BJ (cell line): ENCODE measurements at places on chromosomes 7 and 10.

- DNase-seq = no peak
Observed at GRCh38 chr10:28254290-28254985, 48.4 kb downstream of the MPP7 start.

DNA sequence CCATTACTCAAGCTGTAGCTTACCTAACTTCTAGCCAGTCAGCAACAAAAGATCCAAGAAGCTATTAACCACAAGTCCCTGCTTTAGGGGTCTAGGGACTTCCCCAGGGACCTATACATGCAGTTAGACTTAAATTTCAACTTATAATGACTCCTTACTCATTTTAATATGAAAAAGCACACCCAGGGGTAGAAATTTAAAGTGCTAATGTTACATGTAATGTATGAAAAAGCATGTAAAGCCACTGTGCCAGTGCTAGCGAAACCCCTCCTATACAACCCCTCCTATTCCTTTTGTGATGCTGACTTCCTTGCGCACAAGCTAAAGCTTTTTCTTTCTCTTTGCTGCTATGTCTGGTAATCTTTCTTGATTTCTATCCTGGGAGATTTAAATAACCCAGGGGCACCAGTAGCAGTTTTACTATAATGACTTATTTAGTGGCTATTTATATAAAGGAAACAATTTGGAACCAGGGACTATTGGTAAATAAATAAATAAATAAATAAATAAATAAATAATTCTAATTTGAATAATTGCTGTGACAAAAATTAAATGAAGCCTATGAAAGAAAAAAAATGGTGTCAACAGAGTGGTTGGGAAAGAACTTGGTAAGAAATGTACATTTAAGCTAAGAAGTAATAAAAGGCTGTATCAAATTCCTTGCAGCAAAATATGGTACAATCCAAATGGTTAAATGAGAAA lies 110.5 kb upstream of the MAGI2 start:
- DNase-seq = no peak

GRCh38 chr7:138992052-138992531 lies 10.9 kb upstream of the KIAA1549 start:
- DNase-seq = peak; percentile 35

- no peak for DNase-seq
Observed at GRCh38 chr10:78764846-78765430, 303.8 kb upstream of the ZMIZ1 start.

DNA sequence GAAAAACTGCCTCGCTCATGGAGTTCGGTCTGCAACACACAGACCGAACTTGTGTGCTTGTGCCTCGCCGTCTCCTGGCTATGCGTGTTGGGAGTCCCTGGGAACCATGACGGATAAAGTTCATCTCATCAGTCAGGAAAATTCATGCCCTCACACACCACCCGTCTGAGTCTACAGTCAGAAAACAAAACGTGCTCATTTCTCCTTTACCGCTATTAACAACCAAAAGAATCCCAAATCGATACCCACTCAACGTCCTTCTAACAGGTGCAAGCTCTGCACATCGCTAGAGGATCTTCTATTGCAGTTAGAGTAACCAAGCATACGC lies 13.6 kb downstream of the CNPY1 start:
- no peak for DNase-seq

- DNase-seq = no peak
Observed at GRCh38 chr10:109861081-109861480, 62.2 kb downstream of the XPNPEP1 start.

DNA sequence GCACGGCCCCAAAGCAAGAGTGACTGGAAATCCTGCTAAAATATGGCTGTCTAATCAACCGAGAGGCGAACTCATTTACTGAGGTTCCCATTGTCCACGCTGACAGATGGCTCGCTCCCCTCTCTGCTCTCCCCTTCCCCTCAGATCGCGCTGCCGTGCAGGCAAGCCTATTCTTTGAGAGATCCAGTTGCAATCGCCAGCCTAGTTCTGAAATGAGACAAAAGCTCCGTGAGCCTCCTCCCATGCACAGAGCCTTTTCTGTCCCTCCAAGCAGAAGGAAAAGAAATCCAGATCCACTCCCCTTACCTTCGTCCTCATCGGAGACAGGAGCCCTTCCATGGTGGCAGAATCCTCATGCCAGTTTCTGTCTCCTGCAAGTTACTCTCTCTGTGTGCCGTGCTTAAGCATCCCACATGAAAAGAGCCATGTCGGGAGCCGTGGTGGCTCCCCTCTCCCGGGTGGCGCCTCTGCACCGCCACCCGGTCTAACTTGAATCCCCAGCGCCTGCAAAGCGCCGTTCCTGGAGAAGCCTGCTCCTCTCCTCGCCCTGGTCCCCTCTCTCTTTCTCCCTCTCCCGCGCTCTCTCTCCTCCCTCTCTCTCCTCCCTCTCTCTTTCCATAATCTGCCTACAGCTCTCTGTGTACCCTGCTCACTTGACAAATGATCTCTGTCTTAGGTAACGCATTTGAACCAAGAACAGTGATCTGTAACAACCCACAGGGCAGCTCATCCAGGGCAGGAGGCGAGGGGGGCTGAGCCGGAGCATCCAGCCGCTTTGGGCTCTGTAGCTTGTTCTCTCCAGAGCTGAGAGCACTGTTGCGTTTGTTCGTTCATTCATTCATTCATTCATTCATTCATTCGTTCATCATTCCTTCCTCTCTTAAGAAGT lies 156.8 kb downstream of the FRMD4A start:
- DNase-seq = no peak

- no peak for DNase-seq
Observed at GRCh38 chr10:76080991-76081390, 649.6 kb downstream of the LRMDA start.

- DNase-seq = no peak
Observed at GRCh38 chr7:327233-327931, 37.4 kb downstream of the FOXL3 start.

GRCh38 chr7:96337519-96337918 lies 15.6 kb upstream of the SLC25A13 start:
- no peak for DNase-seq

DNA sequence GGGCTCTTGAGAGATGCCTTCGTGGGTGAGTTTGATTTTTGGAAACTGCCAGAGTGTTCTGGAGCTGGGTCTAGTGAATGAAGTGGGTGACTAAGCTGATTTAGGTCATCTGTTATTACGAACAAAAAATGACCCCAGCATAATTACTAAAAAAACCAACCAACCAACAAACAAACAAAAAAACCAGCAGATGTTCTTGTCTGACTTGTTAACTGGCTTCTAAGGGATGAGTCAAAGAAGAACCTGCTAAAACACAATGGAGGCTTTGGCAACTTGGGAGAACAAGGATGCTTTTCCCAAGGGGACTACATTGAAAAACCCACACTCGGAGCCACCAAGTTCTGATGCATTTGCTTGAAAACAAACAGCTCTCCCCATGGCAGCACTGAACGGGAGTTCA lies 11.5 kb downstream of the TACR2 start:
- DNase-seq = no peak

DNA sequence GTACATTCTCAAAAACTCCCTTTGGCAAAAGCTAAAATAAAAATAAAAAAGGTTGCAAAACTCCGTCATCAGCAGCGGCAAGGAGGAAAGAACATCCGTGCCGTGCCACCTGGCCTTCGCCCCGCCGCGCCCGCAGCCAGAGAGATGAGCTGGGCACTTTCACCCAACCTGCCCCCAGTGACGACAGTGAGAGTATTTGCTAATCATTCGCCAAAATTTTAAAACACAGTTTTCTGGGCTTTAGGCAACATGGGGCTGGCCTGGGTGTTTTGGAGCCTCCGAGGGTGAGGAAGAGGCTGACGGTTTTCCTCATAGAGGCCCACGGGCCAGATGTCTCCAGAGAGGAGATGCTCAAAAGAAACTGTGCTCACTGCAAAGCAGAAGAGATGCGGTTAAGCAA lies 128.2 kb downstream of the PRKAG2 start:
- DNase-seq = no peak

DNA sequence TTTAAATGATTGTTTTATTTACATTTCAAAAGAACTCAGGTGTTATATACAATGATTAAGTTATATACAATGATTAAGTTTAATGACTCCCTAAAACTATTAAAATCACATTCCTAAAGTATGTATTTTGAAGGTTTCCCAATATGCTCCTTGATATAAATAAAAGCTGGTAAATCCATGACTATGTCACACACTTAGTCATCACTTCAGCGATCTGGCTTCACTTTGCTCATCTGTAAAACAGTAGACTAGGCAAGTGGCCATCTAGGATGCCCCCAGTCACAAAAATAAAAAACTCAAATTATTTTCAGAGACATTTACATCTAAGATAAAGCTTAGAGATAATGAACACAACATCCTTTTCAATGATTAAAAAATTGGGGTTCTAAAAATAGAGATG lies 10.8 kb downstream of the ICA1 start:
- DNase-seq = no peak

GRCh38 chr10:3683560-3683959 lies 101.4 kb downstream of the KLF6 start:
- DNase-seq = no peak

DNA sequence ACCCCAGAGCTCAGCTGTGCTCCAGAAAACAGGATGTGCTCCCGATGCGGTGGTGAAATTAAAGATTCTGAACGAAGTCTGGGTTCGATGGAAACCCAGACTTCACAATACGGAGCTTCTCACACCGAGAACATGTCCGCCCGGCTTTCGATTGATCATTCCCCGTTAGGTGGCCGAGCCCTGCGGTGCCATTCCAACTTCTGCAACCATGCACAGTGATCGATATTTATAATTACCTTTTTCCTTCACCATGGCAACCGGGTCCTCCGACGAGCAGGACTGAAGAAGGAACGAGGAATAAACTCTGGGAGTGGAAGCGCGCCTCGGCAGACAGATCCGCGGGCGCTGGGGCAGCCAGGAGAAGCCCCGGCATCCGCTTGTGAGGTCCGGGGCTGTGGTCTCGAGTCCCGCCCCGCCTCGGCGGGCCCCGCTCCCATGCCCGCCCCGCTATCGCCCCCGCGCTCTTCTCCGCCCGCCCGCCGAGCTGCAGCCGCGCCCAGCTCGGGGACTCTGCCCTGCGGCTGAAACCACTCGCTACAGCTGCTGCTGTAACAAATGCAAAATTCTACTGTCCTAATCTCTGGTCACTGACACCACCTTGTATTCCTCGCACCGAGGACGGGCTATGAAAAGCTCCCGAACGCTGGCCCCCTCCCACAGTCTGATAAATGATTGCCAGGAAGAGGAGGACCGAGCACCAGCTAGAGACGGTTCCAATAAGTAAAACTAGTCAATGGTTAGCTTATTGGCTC lies 26.2 kb downstream of the ABLIM1 start:
- no peak for DNase-seq

DNA sequence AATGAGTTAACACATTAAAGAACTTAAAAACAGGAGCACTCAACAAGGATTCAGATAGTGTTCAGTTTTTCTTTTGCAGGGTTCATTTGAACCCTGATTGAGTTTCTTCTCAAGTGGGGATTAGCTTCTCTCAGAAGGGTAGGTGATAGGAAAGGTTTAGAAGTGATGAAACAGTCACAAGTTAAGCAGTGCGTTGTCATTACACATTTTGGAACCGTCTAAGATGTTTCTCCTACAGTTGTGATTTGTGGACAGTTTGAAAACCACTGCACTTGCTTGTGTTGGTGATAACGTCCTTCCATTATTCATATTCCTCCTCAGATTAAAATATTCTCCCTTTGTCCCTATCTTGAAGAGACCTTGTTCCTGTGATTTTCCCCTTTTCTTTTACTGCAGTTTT lies 2.7 kb downstream of the STMP1 start:
- no peak for DNase-seq

DNA sequence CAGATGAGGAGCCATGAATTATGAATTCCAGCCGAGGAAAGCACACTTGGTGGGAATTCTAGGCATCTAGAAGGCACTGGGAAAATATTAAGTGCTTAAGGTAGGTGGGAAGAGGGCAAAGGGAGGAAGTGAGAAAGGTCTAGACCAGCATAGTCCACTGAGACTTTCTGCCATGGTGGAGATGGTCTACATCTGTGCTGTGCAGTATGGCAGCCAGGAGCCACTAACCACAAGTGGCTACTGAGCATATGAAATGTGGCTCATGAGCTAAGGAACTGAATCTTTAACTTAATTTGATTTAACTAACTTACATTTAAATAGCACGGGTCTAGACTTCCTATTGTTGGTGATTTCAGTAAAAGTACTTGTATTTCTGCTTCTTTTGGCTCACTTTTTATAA lies 82.5 kb upstream of the SEM1 start:
- no peak for DNase-seq

GRCh38 chr10:31135171-31135570 lies 103.5 kb upstream of the ZNF438 start:
- DNase-seq = no peak

DNA sequence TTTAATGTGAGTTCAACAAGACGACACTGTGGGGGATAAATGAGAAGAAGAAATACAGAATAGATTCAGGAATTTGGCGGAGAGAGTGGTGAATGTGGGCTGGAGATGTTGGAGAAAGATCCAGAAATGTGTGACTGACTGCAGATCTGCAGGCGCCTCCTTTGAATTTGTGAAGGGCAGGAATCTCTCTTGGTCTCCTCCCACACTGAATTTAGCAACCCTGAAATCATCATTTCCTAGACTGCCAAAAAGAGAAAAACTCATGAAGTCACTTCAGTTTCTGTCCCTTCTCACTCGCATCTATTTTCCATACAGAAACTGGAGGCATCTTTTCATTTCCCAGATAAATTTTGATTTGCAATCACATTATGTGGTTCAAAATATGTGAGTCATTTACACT lies 128.7 kb downstream of the GNAI1 start:
- DNase-seq = no peak

DNA sequence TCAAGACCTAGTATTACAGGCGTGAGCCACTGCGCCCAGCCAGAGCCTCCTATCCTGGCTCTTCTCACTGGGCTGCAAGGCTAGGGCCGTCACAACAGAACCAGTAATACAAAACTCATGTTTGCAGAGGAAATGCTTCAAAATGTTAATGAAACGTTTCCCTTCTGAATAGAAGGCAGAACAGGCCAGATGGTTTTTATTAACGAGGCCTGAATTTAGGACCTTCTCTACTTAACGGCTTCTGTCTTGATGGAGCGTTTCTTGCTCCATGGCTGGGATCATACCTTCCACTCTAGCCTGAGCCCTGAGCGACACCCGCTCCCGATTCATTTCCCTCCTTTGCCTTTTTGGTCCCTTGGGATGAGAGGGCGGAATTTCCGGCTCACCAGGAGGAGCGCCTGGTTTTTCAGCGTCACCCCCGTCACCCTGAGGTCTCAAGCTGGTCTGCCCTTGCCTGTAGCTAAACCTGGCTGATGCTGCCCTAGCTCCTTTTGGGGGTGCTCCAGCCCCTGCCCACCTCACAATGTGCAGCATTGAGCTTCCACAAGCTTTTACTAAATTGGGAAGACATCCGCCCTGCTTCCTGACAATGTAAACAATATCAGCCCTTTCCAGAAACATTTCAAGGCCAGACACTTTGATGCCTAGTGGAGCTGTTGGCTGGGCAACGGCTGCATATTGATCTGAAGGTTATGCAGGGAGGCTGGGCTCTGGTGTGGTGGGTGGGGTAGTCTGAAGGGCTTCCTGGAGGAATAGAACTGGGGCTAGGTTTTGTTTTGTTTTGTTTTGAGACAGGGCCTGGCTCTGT lies 5.2 kb downstream of the CLIP2 start:
- DNase-seq = peak; percentile 62

GRCh38 chr7:24580283-24580946 lies 7.2 kb downstream of the PALS2 start:
- no peak for DNase-seq

- no peak for DNase-seq
Observed at GRCh38 chr7:7816084-7816483, 97.7 kb upstream of the RPA3 start.
